Ureter (tissue), 1 donor: ENCODE measurements at places on chromosomes 7 and 10. TPM values are rescaled to one million over a fixed set of nuclear protein-coding genes. Genes with fewer than 3 reads are reported as not detected.

Gene DBF4
- 12.1 TPM for total RNA-seq

Gene IFIT1B
- not detected for total RNA-seq

Gene PRF1
- total RNA-seq = 4.1 TPM

DNA sequence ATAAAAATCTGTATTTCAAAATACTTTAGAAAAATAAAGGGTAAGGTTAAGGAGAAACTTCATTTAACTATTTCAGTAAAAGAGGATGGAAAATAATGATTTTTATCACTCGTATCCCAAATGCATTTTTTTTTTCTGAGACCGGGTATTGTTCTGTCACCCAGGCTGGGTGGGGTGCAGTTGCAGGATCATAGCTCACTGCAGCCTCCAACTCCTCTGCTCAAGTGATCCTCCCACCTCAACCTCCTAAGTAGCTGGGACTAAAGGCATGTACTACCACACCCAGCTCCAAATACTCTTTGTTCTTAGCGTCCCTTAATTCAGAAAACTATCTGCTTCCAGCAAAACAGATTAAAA lies 11.8 kb downstream of the KMT2C start:
- DNase-seq = no peak

- no peak for DNase-seq
These were observed 44.8 kb downstream of the EGFR start for GRCh38 chr7:55063633-55064032.

- DNase-seq = no peak
These were observed 19.4 kb downstream of the SPOCK2 start for GRCh38 chr10:72068901-72069446.

- no peak for DNase-seq
These were observed 9.2 kb downstream of the SKAP2 start for GRCh38 chr7:26854876-26855855.

GRCh38 chr10:61943674-61944378 lies 42.3 kb downstream of the ARID5B start:
- DNase-seq = no peak

GRCh38 chr7:143914938-143915652 lies 13.1 kb upstream of the TCAF1 start:
- no peak for DNase-seq

- DNase-seq = no peak
These were observed 674 bp downstream of the AMZ1 start for GRCh38 chr7:2688409-2689342.

- no peak for DNase-seq
These were observed 333 bp downstream of the SMNDC1 start for GRCh38 chr10:110304394-110304779.
